ENCODE measurements at places on chromosomes 2 and 18. TPM values are rescaled to one million over a fixed set of nuclear protein-coding genes. Genes with fewer than 3 reads are reported as not detected.
A peak's percentile ranks its signal among the peaks of the same experiment; 100 is the strongest.

DNA sequence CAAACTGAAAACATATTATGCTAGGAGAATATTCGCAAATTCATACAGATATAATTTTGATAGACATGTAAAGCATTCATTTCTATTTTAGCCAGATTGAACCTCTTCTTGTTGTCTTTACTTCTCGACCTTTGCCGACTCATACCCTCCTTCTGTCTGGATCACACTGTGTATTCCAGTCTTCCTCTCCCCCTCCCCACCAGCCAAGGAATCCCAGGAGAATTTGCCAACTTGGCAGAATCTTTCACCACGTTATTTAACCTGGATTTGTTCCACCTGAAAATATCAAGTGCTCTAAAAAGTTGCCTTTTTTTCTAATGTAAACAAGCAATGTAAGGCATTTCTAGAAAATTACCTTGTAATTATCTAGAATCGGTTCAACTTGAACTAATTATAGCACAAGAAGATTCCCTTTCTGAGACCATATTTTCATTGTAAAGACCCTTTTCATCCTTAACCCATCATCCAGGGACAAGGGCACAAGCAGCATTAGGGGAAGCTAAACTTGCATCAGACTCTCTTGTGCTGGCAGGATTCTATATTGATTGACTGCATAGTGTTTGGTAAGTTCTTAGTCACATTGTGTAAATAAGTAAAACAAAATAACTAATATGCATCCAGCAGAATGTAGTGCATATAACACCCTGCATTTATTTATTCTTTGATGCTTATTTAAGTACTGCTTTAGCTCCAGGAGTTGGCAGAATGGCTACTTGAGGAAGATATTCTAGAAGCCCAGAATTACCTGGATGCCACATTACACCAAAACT lies 1328.7 kb upstream of the NXPH2 start:
- DNase-seq = no peak

GRCh38 chr2:9228088-9228751 lies 21.6 kb downstream of the ASAP2 start:
- no peak for DNase-seq

- no peak for DNase-seq
Measured at GRCh38 chr2:64675860-64676259, 22.1 kb upstream of the SERTAD2 start.

DNA sequence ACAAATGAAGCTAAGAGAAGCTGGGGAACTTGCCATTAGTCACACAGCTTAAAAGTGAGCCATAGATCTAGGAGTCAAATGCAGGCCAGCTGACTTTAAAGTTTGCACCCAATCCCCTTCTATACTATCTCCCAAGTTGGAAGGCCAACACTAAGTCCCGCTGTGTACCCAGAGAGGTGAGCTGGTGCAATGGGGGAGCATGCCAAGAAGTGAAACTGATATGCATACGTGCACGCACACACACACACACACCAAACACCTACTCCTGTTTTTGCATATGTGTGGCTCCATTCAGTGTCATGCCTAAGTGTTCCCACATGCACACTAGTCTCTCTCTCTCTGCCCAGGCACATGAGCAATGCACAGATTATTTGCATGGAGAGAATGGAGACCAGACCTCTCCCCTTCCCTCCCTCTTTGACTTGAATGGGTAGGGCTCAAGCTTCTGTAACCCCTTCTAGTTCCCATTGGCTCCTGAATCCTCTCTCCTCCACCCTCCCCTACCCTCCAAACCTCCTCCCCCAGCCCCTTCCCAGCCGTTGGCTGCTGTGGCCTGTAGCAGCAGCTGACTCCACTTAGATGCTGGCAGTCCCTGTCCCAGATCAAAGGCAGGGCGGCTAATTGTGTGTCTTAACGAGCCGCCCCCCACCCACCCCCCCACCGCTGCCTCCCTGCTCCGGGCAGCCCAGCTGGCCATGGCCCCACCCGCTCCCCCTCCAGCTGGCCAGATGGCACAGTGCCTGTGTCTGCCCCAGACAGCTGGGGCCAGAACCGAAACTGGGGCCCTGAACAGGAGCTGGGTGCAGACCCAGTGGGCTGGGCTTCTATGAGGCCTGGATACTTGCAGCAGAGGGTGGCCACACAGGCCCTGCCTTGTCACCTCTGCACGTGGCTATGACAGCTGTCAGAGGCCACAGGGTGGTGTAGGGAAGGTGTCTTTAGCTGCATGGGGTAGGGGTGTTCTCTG lies 5.6 kb downstream of the WNT10A start:
- DNase-seq = peak; percentile 92

DNA sequence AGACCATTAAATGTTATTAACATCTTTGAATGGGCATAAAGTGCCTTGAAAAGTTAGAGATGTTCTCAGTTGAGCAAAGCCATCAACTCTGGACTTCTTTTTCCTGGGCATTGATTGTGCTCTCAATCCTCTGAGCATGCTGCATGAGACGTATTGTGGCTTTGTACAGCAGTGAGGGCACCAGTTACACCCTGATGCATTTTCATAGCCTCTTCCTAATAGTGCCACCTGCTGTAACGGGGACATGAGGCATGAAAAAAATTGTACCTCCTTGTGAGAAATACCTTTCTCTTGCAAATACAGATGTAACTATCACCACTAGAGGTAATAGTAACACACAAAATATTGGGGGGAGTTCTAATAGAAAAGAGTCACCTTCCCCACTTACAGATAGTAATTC lies 697.5 kb downstream of the TMEM182 start:
- no peak for DNase-seq

DNA sequence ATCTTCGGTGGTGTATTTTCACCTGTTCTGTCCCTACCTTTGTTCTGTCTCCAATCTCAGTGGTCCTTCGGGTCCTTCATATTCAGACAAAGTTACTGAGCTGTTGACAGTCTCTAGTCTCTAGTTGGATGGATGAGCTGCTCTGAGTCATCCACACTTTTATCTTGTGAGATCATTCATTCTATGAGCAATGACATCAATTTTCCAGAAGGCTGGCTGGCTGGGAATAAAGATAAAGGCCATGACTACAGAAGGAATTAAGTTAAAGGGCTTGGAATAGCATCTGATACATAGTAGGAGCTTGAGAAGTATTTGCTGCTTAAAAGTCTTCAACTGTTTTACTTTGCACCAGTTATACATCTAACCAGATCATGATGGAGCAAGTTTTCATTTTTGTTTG lies 43.1 kb upstream of the SLC39A10 start:
- DNase-seq = peak; percentile 74

DNA sequence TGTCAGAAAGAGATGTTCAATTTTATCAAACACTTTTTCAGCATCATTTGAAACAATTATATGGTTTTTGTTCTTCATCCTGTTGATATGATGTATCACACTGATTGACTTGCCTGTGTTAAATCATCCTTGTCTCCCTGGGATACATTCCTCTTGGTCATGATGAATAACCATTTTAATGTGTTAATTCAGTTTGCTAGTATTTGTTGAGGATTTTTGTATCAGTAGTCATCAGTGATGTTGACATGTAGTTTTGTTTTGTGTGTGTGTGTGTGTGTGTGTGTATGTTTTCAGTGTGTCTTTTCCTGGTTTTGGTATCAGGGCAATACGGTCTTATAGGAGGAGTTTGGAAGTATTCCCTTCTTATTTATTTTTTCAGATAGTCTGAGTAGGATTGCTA lies 325.4 kb downstream of the ZNF804A start:
- no peak for DNase-seq

DNA sequence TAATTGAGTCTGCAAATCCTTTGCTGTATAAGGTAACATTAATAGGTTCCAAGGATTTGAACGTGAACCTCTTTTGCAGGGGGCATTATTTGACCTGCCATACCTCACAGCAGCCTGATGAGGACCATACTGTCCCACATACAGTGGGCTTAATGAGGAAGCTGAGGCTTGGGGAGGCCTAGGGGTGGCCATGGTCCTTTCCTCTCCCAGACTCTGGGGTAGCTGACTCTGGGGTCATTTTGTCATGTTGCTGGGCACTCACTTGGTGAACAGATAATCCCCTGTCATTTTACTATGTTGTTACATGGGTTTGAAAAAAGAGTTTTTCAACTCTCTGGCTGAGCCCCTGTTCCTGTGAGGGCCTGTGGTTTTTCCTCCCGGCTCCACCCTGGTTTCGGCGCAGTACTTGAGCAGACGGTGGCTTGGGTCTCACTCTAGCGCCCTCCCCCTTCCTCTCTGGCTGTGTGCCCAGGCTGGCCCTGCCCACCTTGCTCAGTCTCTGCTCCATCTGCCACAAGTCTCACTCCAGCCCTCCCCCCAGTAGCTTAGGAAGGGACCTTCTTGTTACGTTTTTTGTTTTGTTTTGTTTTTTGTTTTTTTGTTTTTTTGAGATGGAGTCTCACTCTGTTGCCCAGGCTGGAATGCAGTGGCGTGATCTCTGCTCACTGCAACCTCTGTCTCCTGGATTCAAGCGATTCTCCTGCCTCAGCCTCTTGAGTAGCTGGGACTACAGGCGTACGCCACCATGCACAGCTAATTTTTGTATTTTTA lies 21.0 kb downstream of the INPP4A start:
- DNase-seq = peak; percentile 91

- peak; percentile 91 for DNase-seq
Measured at GRCh38 chr18:13221869-13222855, 3.6 kb downstream of the LDLRAD4 start.

DNA sequence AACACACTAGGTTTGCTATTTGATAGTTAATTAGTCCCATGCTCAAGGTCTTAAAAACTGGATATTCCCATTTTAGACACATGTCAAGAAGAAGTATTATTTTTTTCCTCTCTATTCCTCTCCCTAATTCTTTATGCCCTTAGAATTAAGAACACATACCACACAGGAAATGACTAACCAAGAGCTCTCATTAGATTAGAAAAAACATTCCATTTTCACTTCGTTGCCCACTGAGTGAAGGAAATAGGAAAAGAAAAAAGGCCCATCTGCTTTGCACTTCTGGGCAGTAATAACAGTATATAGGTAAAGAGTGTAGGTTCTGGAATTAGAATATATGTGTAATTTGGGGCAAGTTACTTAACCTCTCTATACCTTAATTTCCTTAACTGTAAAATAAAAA lies 26.9 kb downstream of the ACADL start:
- no peak for DNase-seq

Gene ICA1L
- total RNA-seq = 24.8 TPM

Gene CPS1
- 2.8 TPM for total RNA-seq

Gene ESPNL
- total RNA-seq = 1.0 TPM

Gene GKN2
- total RNA-seq = not detected

Gene TUBA3E
- not detected for total RNA-seq

Gene RIT2
- total RNA-seq = not detected

Data from tongue (tissue), 3 donors.